ENCODE measurements at places on chromosomes 1 and 21. TPM values are rescaled to one million over a fixed set of nuclear protein-coding genes. Genes with fewer than 3 reads are reported as not detected.

SELENOF gene
- 223 TPM for total RNA-seq

GJA9 gene
- total RNA-seq = not detected

RPS8 gene
- 2,712 TPM for total RNA-seq

CYP4A11 gene
- total RNA-seq = not detected

PIK3C2B gene
- total RNA-seq = 10.4 TPM

ACAP3 gene
- 42.6 TPM for total RNA-seq

NCF2 gene
- total RNA-seq = 9.2 TPM

LCE1A gene
- not detected for total RNA-seq

KCNH1 gene
- not detected for total RNA-seq

KRTAP13-2 gene
- total RNA-seq = not detected

PIK3CD gene
- total RNA-seq = 3.9 TPM

ABCG1 gene
- total RNA-seq = 67.7 TPM

LCA5L gene
- total RNA-seq = 0.42 TPM

PROX1 gene
- 32.9 TPM for total RNA-seq

OR13G1 gene
- total RNA-seq = not detected

CD48 gene
- total RNA-seq = 1.4 TPM

MYOG gene
- total RNA-seq = not detected

GRCh38 chr1:82486969-82487368 is 686.2 kb downstream of the ADGRL2 start:
- peaks cover 4% of the 10 kb centered on the region for H3K4me1 ChIP-seq
- no peaks in the 10 kb centered on the region for H3K27me3 ChIP-seq

DNA sequence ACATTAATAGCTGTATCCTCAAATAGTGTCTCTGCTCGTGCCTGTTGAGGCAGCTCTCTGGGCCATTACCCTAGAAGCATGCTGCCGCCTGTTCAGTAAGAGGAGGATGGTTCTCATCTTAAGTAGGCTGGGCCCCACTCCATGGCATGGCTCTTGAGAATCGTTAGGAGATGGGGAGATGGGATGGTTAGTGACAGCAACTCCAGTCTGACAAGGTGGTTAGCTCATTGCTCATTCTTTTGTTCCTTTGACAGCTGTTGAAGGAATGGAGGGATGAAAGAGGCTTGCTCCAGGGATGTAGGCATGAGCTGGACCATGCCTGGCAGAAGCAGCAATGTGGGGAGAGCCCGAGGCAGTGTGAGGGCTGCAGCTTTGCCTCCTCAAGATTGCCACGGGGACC is 68.2 kb downstream of the MAP10 start:
- DNase-seq = no peak
- H3K36me3 ChIP-seq = no peaks in the 10 kb centered on the region
- no peaks in the 10 kb centered on the region for H3K4me1 ChIP-seq
- H3K27ac ChIP-seq = no peak overlapping the region
- H3K4me3 ChIP-seq = no peak overlapping the region

- no peaks in the 10 kb centered on the region for H3K36me3 ChIP-seq
- H3K4me1 ChIP-seq = peaks cover 9% of the 10 kb centered on the region
- no peak for DNase-seq
Measured at GRCh38 chr1:100883963-100884362, 10.7 kb downstream of the EXTL2 start.

- H3K4me1 ChIP-seq = no peaks in the 10 kb centered on the region
- no peak overlapping the region for H3K27ac ChIP-seq
- no peaks in the 10 kb centered on the region for H3K27me3 ChIP-seq
Measured at GRCh38 chr21:21179619-21180298, 181.6 kb downstream of the NCAM2 start.

GRCh38 chr1:248891758-248892157 is 14.3 kb upstream of the PGBD2 start:
- no peak for DNase-seq
- no peak overlapping the region for H3K27ac ChIP-seq
- no peaks in the 10 kb centered on the region for H3K36me3 ChIP-seq
- H3K27me3 ChIP-seq = peaks cover 8% of the 10 kb centered on the region

- H3K36me3 ChIP-seq = no peaks in the 10 kb centered on the region
- no peaks in the 10 kb centered on the region for H3K27me3 ChIP-seq
- peak; percentile 89 for DNase-seq
- H3K4me1 ChIP-seq = peaks cover 47% of the 10 kb centered on the region
Measured at GRCh38 chr1:60989749-60990713, 92.3 kb upstream of the NFIA start.

- no peaks in the 10 kb centered on the region for H3K36me3 ChIP-seq
- H3K4me1 ChIP-seq = peaks cover 7% of the 10 kb centered on the region
- H3K27ac ChIP-seq = no peak overlapping the region
- no peak for DNase-seq
- no peak overlapping the region for H3K4me3 ChIP-seq
Measured at GRCh38 chr1:201127755-201128455, 921 bp upstream of the ASCL5 start.

- no peaks in the 10 kb centered on the region for H3K27me3 ChIP-seq
- no peaks in the 10 kb centered on the region for H3K4me1 ChIP-seq
Measured at GRCh38 chr1:50126927-50127715, 18.4 kb downstream of the ELAVL4 start.

- H3K36me3 ChIP-seq = peaks cover 17% of the 10 kb centered on the region
- DNase-seq = no peak
- no peaks in the 10 kb centered on the region for H3K27me3 ChIP-seq
Measured at GRCh38 chr1:164598719-164599118, 39.7 kb downstream of the PBX1 start.

DNA sequence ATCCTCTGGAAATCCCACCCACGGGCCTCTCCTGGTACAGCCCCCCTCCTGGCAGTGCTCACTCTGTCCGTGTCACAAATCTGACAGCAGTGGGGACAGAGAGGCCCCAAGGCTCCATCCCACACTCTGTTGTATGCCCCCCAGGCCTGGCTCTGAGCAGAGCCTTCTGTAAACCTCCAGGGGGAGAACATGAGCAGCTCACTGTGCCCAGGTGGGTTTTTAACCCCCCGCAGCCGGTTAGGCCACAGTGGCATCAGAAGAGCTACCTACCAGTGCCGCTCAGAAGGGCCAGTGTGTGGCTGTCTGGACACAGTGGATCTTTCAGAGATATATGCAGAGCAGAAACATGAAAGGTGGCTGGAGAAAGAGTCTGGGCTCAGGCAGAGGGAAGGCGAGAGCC is 12.0 kb upstream of the GPR153 start:
- H3K4me1 ChIP-seq = peaks cover 11% of the 10 kb centered on the region
- no peaks in the 10 kb centered on the region for H3K36me3 ChIP-seq
- no peaks in the 10 kb centered on the region for H3K27me3 ChIP-seq

- no peaks in the 10 kb centered on the region for H3K27me3 ChIP-seq
- H3K4me3 ChIP-seq = no peak overlapping the region
- DNase-seq = no peak
- H3K27ac ChIP-seq = no peak overlapping the region
- no peaks in the 10 kb centered on the region for H3K36me3 ChIP-seq
- H3K4me1 ChIP-seq = no peaks in the 10 kb centered on the region
Measured at GRCh38 chr1:195851804-195852203, 756.4 kb downstream of the KCNT2 start.

- H3K4me3 ChIP-seq = no peak overlapping the region
- H3K36me3 ChIP-seq = no peaks in the 10 kb centered on the region
- peak overlapping the region; percentile 95 for H3K27ac ChIP-seq
- no peaks in the 10 kb centered on the region for H3K27me3 ChIP-seq
- peak; percentile 81 for DNase-seq
- peaks cover 67% of the 10 kb centered on the region for H3K4me1 ChIP-seq
Measured at GRCh38 chr1:207867136-207868109, 43.5 kb downstream of the CD34 start.

DNA sequence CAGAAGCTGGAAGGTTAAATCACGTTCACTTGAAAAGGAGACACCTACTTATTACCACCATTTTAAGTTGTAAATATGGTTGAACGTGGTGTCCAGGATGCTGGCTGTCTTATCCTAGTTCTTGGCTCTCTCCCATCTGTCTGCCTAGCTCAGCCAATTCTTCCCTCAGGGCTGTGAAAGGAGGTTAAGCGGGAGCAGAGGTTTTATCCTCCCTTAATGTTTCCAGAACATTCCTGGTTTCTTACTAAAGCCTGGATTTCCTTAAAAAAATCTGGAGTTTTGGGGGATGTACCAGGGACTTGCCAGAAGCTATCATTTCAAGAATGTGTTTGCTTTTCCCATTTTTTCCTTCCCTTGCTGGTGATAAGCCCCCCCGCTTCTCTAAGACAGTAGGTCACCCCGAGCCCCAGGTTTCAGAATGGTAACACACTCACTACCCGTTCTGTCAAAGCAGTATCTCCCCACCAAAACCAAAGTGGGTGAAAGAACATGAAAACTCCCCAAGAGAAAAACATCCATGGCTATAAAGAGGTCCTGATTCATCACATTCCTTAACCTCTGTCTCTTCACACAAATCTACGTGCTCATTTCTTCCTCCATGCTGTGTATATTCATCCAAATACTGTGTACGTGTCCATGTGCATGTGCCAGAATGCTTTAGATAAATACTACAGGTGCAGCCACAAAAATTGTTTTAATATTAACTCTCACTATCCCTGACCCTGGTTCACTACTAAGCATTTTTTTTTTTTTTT is 114.7 kb downstream of the MAP3K21 start:
- no peaks in the 10 kb centered on the region for H3K36me3 ChIP-seq
- H3K27ac ChIP-seq = no peak overlapping the region
- no peak overlapping the region for H3K4me3 ChIP-seq

DNA sequence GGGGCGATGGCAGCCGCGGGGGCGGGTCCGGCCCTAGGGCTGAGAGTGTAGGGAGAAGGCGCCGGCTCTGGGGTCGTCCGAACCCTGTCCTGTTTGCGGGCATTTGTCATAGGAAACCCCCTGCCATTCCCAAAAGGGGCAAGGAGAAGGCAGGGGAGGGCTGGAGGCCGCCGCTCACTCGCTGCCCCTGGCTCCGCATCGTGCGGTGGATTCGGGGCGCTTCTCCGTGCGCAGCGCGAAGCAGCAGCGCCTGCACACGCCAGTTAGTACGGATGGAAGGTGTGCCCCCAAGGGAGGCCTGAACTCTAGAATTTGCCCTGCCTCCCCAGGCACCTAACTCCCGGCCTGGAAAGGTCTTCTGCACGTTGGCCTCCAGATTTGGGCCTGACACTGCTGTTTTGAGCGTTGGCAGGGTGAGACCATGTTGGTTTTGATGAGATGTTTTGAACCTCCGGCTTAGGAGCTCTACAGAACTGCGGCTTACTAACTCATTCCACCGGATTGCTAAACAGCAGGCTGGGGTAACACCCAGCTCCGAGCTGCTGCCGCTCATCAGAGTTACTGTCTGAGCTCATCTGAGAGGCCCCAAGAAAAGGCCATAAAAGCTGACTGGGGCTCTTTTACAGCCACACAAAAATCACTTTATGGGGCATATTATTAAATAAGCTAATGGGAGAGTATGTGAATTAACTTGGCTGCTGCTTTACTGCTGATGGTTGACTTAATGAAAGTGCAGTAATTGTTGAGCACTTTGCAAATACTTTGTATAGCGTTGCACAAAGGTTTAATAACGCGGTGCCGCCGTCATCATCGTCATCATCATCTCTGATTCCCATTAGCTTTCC is 987 bp downstream of the GPR137B start:
- H3K27ac ChIP-seq = no peak overlapping the region
- H3K27me3 ChIP-seq = no peaks in the 10 kb centered on the region
- no peak for DNase-seq
- H3K4me1 ChIP-seq = peaks cover 14% of the 10 kb centered on the region

DNA sequence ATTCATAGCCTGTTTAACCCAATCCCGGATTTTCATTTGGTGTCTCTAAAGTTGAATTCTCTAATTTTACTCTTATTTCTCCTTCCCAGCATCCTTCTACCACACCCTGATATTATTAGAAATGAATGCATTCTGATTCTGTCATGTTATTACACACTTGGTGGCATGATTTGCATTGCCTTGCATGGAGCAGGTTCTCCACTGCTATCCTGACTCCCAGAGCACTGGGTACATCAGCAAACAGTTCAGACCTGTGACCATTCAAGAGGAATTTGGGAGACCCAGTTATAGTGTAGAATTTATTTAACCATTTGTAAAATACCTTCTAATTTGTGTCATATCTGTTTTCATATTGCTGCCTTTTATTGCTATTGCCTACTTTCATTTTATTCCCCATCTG is 2.6 kb downstream of the LRRC8B start:
- no peaks in the 10 kb centered on the region for H3K27me3 ChIP-seq
- H3K27ac ChIP-seq = no peak overlapping the region
- H3K4me3 ChIP-seq = no peak overlapping the region
- no peaks in the 10 kb centered on the region for H3K36me3 ChIP-seq
- H3K4me1 ChIP-seq = peaks cover 14% of the 10 kb centered on the region

- no peak overlapping the region for H3K4me3 ChIP-seq
- H3K4me1 ChIP-seq = no peaks in the 10 kb centered on the region
- H3K27ac ChIP-seq = no peak overlapping the region
- no peaks in the 10 kb centered on the region for H3K27me3 ChIP-seq
- DNase-seq = no peak
Measured at GRCh38 chr1:18789246-18789645, 70.2 kb downstream of the TAS1R2 start.

- H3K36me3 ChIP-seq = no peaks in the 10 kb centered on the region
- H3K4me1 ChIP-seq = peaks cover 3% of the 10 kb centered on the region
- no peak overlapping the region for H3K27ac ChIP-seq
Measured at GRCh38 chr1:54614563-54614962, 8.8 kb downstream of the FAM151A start.

GRCh38 chr1:33374336-33375105 is 53.6 kb upstream of the A3GALT2 start:
- peaks cover 32% of the 10 kb centered on the region for H3K36me3 ChIP-seq
- no peak for DNase-seq
- H3K4me1 ChIP-seq = peaks cover 6% of the 10 kb centered on the region

GRCh38 chr1:38253314-38253713 is 206.7 kb upstream of the POU3F1 start:
- peaks cover 12% of the 10 kb centered on the region for H3K27me3 ChIP-seq
- H3K4me1 ChIP-seq = no peaks in the 10 kb centered on the region
- H3K4me3 ChIP-seq = no peak overlapping the region
- DNase-seq = no peak

DNA sequence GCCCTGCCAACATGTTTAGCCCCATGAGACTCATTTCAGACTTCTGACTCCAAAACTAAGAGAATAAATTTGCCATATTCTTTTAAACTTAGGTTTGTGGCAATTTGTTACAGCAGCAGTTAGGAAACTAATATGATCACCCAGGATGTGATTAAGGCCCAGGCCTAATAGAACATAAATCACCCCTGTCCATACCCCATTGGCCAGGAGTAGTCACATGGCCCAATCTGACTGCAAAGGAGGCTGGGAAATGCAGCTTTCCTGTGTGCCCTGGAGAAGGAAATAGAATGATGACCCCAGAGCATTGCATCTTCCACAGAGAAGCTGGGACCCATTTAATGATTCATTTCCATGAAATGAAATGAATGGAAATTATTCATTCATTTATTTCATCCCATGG is 100.4 kb upstream of the KLHDC7A start:
- no peak overlapping the region for H3K27ac ChIP-seq
- no peaks in the 10 kb centered on the region for H3K36me3 ChIP-seq
- H3K4me3 ChIP-seq = no peak overlapping the region
- no peak for DNase-seq

DNA sequence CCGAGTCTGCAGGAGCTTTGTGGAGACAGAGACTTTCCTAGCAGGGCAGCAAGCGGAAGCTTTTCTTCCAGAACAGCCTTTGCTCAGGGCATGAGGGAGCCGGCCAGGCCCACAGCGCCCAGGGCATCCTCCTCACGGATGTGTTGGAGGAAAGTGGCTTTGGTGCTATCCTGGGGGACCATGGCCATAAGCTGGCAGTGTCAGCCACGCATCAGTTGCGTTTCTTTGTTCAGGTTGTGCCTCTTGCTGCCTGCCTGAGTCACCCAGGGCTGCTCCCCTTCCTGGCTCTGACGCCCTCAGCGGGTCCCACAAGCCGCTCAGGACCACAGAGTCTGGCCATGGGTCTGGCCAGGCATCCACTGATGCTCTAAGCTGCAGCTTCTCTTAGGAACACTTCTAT is 39.6 kb upstream of the PRSS38 start:
- no peaks in the 10 kb centered on the region for H3K27me3 ChIP-seq
- no peak overlapping the region for H3K4me3 ChIP-seq
- H3K27ac ChIP-seq = no peak overlapping the region
